ENCODE measurements at places on chromosomes 13 and 19.
A peak's percentile ranks its signal among the peaks of the same experiment; 100 is the strongest.

DNA sequence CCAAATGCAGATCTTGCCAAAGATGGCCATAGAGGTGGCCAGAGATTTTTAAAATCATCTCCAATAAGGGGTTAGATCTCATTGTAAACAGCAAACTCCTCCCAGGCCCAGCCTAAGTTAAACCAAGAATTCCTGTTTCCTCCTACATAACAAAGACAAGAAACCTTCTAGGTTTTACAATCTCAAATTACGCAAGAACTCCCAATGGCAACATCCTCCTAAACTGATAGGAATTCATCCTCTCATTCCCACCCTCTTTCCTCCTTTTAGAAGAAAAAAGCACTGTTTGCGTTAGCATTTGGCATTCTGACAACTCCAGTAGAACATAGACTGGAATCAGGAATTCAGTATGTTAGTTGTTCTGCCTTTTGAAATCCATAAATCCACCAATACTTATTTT is 14.6 kb downstream of the PROSER1 start:
- no peak for DNase-seq

- DNase-seq, result no peak
Measured at GRCh38 chr13:113552079-113552478, 32.5 kb upstream of the TFDP1 start.

GRCh38 chr19:5406816-5407215 is 48.4 kb upstream of the ZNRF4 start:
- no peak for DNase-seq

DNA sequence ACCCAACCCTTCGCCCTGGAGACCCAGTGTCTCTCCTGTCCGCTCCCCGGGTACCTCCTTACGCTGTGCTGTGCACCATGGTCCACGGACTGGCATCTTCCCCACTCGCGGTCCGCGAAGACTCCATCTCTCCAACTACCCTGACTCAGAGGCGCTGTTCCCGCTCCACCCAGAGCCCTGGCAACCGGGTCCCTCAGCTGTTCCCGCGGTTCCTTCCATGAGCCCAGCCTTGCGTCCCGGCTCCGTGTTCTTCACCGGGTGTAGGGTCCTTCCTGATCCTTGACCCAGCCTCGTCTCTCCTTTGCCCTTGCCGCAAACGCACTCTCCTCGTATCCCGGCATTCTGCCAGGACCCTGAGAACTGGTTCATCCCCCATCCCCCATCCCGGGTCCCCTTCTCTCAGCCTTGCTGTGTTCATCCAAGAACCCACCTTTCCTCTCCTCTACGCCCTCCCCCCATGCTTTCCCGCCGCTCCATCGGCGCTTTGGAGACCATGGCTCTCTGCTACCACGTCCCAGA is 664 bp downstream of the ICAM5 start:
- no peak for DNase-seq

- DNase-seq, result peak; percentile 37
Measured at GRCh38 chr13:32645854-32646253, 59.6 kb downstream of the PDS5B start.

- DNase-seq, result peak; percentile 68
Measured at GRCh38 chr19:51440846-51441409, 17.3 kb downstream of the SIGLEC8 start.

DNA sequence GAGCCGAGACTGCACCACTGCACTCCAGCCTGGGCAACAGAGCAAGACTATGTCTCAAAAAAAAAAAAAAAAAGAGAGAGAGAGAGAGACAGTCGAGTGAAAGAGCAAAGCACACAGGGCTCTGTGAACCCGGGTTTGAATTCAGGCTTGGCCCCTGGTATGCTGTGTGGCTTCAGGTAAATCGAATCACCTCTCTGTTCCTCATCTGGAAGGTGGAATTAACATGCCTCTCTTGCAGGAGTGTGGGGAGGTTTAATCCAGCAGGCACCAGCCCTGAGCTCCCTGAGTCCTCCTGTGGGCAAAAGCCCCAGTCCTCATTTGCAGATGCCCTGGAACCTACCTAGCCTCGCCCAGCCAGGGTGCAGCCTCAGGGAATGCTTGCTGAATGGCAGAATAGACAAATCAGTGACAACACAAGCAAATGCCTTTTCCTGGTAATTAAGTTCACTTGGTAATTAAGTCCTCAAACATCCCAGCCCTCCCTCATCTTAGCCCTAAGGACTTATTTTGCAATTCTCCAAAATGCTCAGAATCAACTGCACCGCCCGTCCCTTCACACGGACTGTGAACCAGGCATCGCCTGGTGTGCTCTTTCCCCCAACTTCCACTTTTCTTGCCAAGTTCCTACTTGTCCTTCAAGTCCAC is 4.6 kb upstream of the ZNRF4 start:
- no peak for DNase-seq

GRCh38 chr13:110714797-110715394 is 1.4 kb downstream of the ING1 start:
- DNase-seq, result peak; percentile 19

DNA sequence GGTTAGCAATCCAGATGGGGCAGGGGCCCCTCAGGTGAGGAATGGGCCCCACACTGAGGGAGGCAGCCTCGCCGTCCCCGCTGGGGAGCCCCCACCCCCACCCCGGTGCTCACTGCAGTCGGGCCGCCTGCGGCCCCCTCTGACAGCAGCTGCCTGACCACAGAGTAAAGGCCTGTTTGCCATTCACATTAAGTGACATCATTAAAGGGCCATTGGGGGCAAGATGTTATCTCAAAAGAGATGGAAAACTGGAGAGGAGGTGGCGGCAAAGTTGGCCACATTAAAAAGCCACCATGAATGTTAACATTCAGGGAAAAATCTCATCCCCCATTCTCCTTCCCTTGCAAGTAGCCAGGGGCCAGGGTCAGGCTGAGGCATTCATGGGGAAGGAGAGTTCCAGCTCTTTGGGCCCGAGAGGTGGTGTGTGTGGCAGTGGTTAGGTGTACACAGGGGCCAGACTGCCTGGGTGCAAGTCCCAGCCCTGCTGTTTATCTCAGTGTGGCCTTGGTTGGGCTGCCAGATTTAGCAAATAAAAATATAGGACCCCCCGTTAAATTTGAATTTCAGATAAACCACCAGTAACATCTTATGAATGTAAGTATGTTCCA is 20.9 kb downstream of the VSTM2B start:
- DNase-seq, result no peak

DNA sequence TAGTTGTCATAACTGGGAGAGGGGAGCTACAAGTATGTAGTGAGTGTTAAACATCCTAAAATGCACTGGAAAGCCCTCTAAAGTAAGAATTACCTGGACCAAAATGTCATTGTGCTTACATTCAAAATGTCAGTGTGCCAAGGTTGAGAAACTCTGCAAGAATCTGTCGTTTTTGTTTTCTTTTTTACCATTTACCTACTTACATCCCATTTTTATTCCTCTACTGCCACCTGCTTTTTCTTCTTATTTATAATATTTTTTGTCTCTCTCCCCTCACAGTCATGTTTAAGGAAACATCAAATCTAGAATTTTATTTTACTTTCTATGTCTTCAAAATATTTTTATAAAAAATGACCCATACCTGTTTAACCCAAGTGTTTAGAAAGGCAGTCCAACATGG is 226.4 kb downstream of the PCDH17 start:
- DNase-seq, result no peak

DNA sequence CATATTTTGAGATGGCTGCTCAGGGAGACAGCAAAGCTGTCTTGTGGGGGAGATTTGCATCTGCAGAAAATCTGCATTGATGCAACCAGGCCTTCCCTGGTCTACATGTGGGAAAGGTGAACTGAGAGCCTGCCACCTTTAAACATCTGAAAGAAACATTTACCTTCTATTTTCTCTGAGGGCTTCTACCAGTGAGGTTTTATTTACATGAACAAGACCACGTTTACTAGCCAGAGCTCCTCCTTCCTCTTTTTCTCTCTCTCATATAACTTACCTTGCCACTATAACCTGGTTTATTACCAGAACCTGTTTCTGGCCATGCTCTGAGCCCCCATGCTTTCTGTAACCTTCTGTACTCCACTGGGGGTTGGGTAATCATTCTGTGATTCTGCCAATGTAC is 14.4 kb upstream of the RUBCNL start:
- DNase-seq, result no peak

DNA sequence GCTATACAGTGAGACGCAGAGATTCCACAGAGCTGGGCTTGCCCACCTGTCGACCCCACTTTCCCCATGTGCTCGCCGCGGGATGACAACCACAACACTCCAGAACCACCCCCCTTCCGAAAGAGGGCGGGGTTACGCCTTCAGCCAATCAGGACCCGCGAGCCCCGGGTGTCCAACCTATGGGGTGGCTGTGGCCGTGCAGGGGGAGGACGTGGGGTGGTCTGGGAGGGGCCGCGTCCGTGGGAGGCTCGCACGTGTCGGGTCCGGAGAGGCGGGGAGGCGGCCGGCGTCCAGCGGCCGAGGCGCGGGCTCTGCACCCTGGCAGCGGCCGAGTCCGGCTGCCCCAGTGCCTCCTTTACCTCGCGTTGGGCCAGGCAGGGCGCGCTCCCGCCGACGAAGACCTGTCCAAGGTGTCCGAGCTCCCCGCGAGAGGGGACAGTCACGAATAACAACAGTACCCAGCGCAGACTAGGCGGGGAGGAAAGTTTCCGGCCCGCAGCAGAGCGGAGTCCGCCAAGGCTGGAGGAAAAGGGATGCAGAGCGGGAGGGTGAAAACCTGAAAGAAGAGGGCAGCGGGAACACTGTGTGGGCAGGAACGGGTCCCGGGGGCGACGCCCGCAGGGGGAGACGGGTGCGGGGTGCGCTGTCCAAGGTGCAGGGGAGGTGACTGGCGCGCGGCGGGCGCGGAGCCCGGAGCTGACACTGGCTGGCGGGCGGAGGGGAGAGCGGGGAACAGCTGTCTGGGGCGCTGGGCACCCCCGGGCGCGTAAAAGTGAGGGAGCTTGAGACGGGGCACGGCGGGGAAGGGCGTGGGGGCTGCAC is 911 bp downstream of the ENOX1 start:
- no peak for DNase-seq

GRCh38 chr19:13329766-13330165 is 176.5 kb downstream of the CACNA1A start:
- DNase-seq, result no peak

DNA sequence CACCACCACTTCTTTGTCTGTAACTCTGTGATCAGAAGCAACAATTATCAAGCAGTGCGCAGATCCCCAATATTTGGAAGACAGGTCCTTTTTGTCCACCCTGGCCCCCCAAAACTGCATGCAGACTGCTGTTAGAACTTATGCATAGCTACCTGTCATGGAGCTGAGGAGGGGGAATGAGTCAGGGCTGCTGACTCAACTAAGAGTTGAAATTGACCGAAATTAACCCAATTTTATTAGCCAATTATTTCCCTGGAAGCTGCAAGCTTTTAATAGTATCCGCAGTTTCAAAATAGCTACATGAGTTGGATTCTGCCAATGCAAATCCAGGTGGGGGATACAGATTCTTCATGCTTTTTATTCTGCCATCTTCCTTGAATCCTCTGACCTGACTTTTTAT is 14.0 kb upstream of the ZNF491 start:
- no peak for DNase-seq

- DNase-seq, result no peak
Measured at GRCh38 chr13:97653443-97654140, 219.6 kb downstream of the RAP2A start.

DNA sequence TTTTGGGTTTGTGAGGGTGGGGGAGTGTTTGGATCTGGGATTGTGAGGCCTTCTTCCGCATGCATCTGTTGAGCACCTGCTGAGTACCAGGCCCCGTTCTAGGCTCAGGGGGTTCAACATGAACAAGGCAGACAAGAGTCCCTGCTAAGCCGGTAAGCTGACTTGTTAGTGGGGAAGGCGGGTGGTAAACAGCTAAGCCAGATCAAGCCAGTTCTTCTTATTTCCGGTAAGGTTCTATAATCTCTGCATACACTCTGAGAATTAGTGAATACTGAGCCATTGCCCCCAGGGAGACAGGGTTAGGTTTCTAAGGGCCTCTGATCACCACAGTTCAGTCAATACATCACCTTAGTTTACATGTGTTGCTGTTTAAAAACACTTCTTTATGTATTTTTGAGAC is 9.9 kb upstream of the EHD2 start:
- DNase-seq, result no peak

GRCh38 chr13:112759053-112759452 is 69.2 kb downstream of the ATP11A start:
- DNase-seq, result no peak

- no peak for DNase-seq
Measured at GRCh38 chr19:56740501-56740900, 68.9 kb upstream of the ZNF835 start.

DNA sequence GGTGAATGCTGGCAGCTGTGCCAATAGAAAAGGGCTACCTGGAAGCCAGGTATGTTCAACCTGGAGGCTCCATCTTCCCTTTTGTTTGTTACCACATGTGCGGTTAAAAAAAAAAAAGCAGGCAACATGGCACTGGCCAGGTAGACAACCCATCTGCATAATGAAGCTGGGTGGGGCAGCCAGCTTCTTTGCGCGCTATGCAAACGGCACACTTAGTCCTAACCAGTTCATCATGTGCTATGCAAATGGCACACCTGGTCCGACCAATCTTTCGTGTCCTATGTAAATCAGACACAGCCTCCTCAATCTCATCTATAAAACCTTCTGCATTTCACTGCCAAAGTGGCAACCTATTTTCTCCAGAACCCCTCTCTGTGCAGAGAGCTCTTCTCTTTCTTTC is 11.3 kb upstream of the IGSF23 start:
- DNase-seq, result no peak

GRCh38 chr13:113400621-113401451 is 36.9 kb upstream of the GRTP1 start:
- DNase-seq, result no peak

DNA sequence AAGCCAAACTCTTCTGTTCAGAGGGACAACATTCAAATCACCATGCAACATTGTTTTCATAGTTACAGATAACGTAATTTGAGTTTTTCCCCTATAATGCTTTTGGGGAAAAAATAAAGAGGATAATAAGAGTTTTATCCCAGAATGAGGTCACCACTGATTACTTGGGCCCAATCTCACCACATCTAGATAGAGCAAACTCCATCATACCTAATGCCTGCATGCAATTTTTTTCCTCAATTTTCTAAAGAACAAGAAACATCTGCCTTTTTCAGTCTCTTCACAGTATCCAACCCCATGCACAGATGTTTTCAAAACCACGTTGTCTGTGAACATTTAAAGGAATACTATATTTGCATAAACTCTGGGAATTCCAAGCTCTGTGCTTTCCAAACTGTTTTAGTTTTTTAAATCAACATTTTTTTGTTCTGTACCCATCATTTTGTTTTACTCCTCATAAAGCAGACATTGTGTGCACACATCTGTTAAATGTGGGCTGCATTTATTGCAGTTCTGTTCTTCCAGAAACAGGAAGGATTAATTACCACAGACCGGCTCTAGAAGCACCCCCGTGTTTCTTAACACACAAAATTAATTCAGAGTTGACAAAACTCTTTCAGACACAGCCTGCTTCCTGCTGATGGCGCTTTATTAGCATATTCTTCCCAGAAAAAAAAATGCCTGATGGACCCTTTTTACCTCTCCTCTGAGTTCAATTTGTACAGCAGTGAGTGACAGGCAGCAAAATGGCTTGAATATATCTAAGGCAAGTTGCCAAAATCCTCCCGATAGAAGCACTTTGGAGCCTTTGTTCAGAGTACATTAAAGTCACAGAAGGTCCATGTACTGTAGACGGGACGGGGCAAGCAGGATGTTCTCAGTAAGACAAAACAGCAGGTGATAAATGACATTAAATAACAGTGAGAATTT is 1171.9 kb downstream of the EFNB2 start:
- DNase-seq, result no peak

GRCh38 chr19:2217591-2217990 is 18.5 kb downstream of the PLEKHJ1 start:
- no peak for DNase-seq
